DMS 273 treated with DMSO at 0.1 percent for 48 hours (cell line): ENCODE measurements at places on chromosomes 2 and 18.

DNA sequence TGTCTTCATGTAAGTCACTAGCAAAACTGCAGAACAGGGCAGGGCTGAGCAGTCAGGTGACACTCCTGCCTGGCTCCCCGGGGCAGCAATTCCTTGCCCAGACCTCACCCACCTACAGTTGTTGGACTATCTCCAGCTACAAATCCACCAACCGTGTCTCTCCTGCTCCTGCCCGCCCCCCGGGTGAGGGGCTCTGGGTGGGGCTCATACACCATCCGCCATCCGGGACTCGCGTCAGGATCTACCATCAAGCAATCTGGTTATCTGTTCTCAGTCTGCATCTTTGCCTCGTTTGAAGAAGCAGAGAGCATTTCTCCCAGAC is 13.5 kb upstream of the GLI2 start:
- DNase-seq = no peak

DNA sequence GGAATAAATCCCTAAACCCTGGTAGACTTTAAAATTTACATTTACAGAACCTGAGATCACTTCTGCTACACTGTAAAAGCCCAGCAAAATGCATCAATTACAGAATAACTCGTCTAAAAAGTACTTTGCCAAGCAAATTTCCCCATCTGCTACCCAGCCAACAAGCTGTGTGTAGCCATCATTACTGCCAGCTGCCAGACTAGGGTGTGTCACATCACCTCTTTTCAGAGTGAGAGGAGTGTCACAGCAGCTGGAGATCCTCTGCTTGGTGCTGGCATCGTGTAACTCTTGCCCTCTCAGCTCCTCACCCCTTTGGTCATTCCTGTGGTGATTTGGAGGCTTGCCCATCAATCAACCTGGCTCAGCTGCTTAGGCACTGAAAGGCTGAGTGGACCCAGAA is 340.4 kb upstream of the MMADHC start:
- DNase-seq = peak; percentile 73

- no peak for DNase-seq
Measured at GRCh38 chr2:65778137-65778536, 345.7 kb upstream of the SPRED2 start.

DNA sequence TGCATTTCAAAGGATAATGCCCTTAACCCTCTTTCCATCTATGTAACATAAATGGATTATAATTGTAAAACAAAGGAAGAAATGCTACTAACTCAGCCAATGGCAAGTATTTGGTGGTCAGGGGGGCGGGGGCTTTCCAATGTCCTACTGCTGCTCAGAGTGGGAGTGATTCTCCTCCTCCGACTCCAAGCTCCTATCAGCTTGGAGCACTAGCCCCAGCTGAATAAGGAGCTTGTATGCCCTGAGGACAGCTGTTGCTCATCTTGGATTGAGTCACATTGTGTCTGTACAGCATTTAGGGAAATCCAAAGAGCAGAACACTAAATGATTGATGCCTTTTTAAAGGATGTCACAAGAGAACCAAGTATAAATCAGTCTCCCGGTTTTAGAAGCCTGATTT is 105.6 kb upstream of the ZNF521 start:
- DNase-seq = no peak

DNA sequence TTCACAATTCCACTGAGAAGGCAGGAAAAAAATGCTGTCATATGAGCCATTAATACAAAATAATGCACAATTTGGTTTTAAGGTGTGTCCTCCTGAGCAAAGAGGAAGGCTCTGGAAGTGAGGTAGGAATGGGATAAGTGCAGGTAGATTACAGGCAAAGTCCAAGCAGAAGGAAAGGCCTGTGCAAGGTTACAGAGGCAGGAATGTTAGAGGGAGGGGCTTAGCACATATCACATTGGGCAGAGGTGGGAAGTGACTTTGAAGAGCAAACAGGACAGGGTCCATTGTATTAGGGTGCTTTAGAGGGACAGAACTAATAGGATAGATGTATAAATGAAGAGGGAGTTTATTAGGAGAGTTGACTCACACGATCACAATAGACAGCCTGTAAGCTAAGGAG is 14.7 kb upstream of the CLIP4 start:
- DNase-seq = no peak

GRCh38 chr2:38527338-38528007 is 75.3 kb downstream of the HNRNPLL start:
- DNase-seq = no peak

- DNase-seq = no peak
Measured at GRCh38 chr2:241965931-241966412, 96.4 kb downstream of the RTP5 start.

DNA sequence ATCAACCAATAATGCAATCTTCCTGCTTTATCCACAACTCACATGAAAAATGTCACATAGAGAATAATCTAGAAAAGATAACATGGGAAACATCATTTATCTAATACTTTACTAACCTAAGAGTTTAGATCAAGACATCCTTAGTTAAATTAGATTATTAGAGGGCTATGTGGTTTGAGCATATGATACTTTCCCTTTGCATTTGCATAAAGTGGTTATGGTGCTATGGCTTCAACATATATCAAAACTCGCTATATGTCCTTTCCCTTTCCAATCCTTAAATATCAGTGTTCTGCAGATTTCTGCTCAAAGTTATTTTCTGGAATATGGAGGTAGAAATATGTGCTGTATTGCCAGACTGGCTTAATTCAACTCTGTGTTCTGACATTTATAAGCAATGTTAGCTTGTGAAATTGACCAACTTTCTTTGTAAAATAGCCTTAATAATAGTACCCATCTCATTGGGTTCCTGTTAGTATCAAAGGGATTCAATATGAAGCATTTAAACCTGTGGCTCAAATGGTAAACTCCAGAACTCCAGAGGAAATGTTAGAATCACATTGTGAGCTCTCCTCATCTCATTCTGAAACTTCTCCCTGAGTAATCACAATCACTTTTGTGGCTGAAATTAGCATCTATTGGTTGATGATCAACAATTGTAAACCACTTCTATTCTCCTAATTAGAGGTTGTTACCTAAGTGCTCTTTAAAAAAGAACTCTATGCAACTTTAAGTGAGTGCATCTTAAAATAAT is 1089.9 kb upstream of the SLC39A10 start:
- no peak for DNase-seq

GRCh38 chr18:26981360-26982082 is 116.0 kb upstream of the AQP4 start:
- DNase-seq = no peak

DNA sequence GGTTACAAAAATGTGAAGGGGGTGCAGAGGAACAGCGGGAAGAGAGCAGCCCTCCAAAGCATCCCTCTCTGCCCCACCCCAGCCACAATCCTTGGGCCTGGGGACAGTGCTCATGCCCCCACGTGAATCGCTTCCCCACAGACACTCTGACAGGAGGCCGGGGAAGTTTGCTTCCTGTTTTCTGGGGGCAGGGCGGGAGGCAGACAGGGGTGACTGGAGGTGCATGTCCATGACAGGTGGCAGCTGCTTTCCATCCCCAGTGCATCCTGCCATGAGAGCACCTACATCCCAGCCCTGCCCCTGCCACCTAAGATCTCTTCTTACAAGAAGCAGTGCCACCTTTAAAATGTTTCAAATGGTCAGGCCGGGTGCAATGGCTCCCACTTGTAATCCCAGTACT is 47.2 kb upstream of the UBE2F start:
- no peak for DNase-seq

DNA sequence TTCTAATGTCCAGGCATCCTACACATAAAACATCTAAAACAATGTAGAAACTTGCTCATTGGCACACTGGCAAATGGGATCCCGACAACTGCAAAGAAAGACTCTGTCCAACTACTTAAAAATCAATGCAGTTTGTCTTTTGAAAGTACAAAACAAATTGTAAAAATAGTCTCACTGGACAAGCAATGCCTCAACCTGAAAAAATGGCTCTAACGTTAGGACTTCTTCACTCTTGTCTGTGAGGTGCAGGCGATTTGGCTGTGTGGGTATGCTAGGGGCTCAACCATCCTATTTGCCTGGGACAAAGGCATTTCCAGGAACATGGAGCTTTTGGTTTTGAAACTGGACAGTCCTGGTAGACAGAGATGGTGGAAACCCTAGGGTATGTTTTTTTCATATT is 10.7 kb downstream of the EFEMP1 start:
- DNase-seq = no peak

DNA sequence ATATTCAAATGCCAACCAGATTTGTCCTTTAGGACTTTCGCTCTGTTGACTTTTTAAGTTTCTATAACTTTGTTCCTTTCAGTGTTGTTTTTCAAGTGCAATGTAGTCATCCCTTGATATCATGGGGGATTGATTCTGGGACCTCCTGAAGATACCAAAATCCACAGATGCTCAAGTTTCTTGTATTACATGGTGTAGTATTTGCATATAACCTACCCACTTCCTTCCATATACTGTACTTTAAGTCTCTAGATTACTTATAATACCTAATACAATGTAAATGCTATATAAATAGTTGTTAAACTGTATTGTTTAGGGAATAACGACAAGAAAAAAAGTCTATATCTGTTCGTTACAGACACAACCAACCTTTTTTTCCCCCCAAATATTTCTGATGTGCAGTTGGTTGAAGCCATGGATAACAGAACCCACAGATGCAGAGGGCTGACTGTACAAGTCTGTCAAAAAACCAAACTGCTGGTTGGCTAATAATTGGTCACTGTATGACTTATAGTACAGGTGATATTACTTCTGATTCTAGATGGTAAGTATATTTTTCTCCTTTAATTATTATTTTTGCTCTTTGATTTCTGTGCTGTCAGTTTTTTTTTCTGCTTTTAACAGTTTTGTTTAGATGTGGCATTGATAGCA is 201.7 kb upstream of the STON1 start:
- no peak for DNase-seq

DNA sequence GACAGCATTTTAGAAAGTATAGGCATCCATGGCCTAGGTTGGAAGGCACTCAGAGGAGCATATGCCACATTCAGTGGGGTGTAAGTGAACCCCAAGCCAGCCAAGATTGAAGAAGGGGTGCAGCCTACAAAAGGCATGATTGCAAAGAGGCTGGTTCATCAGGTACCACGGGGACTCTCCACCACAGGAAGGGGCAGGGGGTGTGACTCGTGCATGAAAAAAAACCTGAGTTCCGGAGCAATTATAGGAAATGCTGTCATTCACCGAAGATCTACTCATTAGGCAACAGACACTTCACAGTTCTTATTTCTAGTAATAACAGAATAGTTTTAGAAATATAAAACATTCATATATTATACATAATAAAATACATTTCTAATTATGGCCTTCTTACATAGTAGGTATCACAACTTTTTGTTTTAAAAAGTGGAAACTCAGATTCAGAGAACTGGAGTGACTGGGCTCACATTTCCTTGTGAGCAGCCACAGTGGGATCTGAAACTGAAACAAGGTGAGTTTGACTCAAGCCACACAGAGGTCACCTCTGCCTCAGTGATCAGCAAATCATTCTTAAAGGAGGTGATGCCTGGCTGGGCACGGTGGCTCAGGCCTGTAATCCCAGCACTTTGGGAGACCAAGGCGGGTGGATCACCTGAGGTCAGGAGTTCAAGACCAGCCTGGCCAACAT is 188.4 kb upstream of the GYPC start:
- no peak for DNase-seq

GRCh38 chr2:142130111-142131009 is 456 bp downstream of the LRP1B start:
- DNase-seq = no peak

DNA sequence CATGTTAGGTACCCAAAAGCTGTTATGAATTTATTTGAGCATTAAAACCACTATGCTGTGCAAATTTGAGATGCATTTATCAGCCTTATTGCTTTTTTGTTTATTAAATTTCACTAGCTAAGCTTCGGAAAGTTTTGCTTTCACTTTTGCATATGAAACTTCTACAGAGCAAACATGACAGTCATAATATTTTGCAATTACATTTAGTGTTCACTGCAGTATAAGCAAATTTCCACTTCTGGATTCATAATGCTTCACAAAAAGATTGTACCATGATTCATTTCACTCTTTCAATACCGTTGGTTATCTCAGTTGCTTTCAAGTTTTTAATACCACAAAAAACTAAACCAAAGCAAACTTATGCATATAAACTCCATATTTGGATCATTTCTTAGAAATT is 228.7 kb upstream of the SLC8A1 start:
- DNase-seq = no peak

- no peak for DNase-seq
Measured at GRCh38 chr2:106065268-106065982, 128.7 kb downstream of the UXS1 start.

- no peak for DNase-seq
Measured at GRCh38 chr18:46274266-46274665, 170.1 kb downstream of the HAUS1 start.

GRCh38 chr2:182587831-182588230 is 128.2 kb upstream of the DNAJC10 start:
- DNase-seq = no peak

DNA sequence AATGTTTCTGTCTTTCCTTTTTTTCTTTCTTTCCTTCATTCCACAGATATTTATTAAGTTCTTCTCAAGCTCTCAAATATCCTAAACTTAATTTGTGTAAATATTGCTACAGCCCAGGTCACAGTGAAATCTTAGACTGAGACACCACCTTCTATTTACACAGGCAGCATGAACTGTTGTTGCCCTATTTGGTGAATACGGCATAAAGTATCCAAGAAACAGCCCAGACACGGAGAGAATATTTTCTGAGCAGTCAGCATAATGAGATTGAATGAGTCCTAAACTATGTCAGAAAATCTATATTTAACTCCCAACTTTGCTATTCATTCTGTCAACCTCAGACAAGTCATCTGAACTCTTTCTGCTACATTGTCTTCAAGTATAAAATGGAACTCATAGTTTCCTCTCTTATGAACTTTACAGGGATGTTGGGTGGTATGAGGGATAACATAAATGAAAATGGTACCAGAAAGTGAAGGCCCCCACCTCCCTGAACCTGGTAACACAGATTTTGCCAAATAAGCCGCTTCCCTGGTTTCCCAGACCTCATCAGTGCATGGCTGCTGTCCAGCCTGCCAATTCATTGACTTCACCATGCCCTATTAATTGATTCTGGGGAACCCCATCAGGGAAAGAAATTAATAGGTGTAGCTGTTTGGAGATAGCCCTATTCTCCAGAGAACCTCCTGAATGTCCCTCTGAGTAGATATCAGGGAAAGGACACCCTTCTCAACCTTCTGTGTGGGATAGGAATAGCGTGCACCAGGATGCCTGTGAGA is 235.9 kb downstream of the SETBP1 start:
- DNase-seq = no peak

- DNase-seq = no peak
Measured at GRCh38 chr2:126952216-126952615, 53.5 kb downstream of the TEX51 start.
